ENCODE measurements at places on chromosomes 5 and 9. TPM values are rescaled to one million over a fixed set of nuclear protein-coding genes. Genes with fewer than 3 reads are reported as not detected.

GRCh38 chr5:172943283-172943841, 15.9 kb upstream of the RPL26L1 start:
- DNase-seq: no peak

Gene FOXD4
- total RNA-seq: not detected

DNA sequence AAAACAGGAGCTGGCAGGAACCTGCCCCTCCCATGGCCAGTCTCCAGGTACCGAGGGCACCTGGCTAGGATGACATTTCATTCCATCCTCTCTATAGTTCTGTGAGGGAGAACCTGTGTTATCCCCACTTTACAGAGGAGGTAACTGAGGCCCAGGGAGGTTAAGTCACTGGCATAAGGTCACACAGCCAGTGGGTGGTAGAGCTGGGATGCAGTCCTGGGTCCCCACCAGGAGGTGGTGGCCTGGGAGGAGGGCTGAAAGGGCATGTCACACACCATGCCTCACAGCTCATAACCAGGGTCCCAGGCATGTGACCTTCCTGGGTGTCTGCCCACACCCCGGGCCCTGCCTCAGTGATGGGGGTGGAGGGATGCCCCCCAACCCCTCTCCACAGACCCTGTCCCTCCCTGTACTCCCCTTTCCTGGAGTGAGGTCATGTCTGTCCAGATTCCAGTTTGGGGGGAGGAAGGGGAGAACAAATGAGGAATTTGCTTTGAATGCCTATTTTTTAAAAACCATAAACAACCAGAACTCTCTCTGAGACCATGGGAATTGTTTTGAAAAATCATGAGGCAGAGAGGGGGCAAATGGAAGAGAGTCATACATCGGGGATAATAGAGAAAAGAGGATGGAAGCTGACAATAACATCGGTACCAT, 77.7 kb upstream of the STXBP1 start:
- DNase-seq: no peak

GRCh38 chr9:108865037-108865436, 3.0 kb downstream of the ACTL7A start:
- DNase-seq: no peak

Gene TLX3
- not detected for total RNA-seq

Gene ADAMTS2
- total RNA-seq: 7.0 TPM

DNA sequence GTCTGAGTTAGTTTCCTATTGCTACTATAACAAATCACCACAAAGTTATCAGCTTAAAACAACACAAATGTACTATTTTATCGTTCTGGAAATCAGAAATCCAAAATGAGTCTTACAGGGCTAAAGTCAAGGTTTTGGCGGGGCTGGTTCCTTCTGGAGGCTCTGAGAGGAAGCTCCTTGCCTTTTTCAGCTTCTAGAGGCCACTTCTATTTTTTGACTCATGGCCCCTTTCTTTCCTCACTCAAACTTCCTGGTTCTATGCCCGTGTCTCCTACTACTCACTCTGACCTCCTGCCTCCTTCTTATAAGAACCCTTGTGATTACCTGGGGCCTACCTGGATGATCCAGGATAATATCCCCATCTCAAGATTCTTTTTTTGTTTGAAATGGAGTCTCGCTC, 48.2 kb downstream of the GABBR2 start:
- no peak for DNase-seq

Gene EQTN
- not detected for total RNA-seq

DNA sequence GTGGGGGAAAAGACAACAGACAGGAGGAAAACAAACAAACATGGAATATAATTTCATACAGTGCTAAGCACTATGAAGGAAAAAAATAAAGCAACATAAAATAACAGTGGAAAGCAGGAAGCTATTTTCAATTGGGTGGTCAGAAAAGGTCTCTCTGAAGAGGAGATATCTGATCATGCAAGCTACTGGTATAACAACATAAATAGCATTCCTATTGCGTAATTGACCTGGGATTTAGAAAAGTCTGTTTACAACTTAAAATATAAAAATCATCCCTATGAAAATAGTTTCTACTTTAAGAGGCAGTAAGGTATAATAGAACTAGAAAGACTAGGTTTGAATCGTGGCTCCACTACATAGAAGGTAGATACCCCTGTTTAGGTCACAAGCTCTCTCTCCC, 61.4 kb downstream of the FBXW11 start:
- DNase-seq: no peak

Gene PCDHGA1
- total RNA-seq: 0.38 TPM

DNA sequence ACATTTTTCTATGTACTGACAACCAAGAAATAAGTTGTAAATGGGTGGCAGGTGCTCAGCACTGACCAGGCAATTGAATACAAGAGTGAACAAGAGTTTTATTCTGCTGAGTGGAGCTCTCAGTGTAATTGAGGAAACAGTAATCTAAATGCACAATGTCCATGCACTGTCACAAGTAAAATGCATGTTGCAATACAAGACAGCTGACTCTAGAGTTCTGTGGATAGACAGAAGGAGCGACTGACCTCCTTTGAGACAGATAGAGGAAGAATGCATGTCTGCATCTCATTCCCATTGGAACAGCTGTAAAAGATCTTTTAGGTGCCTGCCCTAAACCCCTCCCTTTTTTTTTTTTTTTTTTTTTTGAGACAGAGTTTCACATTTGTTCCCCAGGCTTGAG, 299.0 kb downstream of the FBXL7 start:
- no peak for DNase-seq

DNA sequence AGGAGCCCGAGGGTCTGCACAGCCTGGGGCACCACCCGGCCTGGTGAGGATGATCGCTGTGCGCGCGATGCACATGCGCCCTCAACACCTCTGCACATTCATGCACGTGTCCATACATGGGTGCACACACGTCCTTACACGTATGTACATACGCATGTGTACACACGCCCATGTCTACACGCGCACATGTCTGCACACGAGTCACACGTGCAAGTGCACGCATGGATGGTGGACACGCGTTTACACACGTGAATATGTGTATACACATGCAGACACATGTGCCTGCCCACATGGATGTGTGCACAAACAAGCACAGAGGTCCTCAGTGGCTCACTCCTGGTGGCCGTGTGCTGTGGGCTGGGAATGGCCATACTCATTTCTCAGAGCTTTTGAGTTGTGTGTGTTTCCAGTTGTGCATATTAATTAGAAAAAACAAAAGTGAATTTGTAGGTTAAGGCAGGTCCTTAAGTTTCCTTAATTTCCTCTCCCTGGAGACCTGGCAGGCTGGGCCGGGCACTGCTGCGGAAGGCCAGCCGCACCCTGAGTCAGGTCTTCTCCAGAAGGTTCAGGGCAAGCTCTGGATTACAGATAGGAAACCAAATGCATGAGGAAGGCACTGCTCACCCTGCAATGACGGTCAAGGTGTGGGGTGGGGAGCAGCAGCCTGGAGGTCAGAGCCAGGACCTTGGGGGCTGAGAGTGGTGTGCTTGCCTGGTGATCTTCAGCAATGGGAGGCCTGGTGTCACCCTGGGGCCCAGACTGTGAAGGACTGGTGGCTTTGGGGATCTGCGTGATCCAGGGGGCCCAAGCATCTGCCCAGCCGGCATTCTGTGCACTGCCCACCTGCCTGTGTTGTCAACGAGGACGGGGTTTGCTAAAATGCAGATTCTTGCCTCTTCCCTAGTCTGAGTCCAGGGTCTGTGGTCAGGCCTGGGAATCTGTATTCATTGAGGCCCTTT, 1.3 kb upstream of the RNU6ATAC start:
- DNase-seq: no peak

DNA sequence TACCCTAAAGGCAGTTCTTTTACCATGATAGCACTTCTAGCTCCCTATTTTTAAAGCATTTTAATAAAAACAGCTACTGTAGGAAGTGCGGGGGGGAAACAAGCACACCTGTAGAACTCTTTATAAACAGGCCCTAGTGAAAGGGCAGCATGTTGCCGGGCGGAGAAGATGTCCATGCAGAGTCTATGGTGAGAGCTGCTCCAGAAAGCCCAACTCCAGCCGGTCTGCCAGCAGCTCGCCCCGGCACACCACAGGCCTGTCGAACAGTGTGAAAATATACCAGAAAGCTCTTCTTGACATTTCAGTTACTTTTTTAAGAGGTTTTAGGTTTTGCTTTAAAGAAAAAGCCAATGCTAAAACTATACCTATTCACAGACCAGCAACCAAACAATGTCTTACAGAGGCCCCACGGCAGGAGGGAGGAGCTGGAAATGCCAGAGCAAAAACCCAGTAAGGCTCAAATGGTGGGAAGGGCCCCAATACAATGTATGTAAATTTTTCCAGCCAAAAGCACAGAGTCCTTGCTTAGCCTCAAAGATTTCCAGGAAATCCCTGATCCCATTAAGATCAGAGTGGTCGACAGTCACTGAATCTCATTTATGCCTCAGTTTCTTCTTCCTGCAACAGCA, 121.2 kb downstream of the SAXO1 start:
- no peak for DNase-seq

DNA sequence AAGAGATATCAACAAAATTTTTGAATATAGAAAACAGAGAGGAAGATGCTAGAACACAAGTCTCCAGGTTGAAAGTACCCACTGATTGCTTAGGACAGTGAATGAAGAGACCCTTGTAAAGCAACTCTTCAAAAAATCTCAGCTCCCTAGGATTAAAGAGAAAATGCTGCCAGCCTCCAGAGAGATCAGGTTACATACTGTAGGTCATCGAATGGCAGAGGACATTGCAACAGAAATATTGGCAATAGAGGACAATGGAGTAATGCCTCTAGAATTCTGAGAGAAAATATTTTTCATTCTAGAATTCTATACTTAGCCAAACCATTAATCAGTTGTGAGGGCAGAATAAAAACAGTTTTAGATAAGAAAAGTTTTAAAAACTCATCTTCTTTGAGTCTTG, 43.1 kb upstream of the ELL2 start:
- DNase-seq: no peak

DNA sequence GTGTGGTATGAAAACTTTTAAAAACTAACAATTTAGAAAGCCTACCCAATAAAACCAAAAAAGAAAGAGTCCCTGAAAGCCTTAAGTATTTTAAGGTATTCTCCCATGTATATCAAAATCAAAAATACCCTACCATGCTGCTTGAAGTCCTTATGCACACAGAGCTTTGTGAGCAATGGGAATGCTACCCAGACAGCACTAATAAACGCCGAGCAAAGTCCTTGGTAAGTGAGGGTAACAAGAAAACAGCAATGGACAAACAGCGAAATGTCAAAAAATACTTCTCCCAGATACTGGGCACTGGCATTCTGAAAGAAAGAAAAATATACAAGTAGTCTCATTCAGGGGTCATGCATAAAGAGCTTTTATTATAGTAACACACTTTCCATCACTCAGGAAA, 27.4 kb downstream of the ERMP1 start:
- no peak for DNase-seq

GRCh38 chr5:65062469-65063083, 293.8 kb downstream of the CWC27 start:
- no peak for DNase-seq

DNA sequence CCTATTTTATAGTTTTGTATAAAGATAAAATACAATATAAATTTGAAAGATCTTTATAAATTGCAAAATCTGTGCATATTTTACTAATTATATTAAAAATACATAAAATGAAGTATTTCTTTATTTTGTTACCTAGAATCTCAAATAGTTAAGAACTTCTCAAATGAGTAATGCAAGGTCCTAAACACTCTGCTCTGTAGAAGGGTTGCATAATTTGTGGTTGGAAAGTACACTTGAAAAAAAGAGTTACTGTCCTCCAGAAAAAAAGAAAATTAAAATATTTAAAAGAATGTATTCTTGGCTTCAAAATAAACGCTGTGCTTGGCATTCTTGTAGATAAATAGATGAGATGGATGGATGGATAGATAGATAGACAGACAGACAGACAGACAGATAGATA, 428.8 kb upstream of the CDH6 start:
- DNase-seq: no peak

DNA sequence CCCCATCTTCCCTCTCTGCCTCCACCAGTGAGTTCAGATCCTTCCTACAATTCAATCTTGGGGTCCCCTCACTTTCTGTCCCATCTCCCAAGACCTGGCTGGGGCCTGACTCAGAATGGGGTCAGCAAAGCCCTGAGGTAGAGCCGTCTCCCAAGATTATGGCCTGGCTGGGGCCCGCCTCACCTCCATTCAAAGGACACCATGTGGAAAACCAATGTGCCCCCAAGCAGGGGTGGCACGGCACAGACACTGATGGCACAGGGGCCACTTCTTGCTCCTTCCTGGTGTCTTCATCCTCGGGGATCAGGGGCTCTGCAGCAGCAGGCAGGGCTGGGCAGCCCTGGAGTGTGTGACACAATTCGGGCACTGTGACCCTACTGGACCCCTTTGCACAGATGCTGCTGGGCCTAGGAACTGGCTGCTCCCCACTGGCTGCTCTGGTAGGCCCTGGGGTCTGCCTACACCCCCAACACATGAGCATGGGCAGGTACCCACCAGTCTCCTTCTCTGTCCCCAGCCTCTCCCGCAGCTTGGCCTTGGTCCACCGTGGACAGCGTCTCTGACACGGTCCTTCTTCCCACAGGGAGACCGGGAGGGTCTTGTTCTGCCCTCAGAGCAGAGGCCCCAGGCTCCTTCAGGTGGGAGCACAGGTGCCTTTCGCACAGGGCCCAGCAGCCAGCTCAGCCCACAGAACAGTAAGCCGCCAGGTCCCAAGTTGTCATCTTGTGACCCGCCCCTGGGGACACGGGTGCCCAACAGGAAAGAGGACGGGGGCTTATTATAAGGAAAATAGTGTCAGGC, 89.5 kb downstream of the ADAMTS2 start:
- DNase-seq: no peak

Gene CDKN2A
- total RNA-seq: 5.5 TPM

Gene PCDHGA12
- total RNA-seq: 2.4 TPM

Gene SPATA31C1
- not detected for total RNA-seq

Gene TEK
- 7.4 TPM for total RNA-seq

DNA sequence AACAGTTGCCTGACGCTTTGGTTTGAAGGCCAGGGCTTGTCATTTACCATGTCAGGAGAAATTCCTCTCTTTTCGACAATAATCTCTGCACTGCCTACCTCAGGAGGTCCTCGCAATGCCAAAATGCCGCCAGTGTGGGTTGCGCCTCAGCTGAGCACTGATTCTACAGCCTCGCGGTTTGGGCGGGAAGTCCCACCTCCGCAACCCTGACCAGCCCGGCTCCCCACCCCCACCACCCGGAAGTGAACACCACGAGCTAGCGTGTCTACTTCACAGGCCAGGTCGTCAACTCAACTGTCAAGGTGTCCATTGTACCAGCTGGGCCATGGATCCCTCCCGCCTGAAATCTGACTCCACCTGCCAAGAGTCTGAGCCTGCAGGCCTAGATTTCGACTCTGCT, at the start of gene TPD52L3:
TPD52L3 (plus strand) TSS at position 273 of the 400 bp plus-strand sequence. CDS start 221 bp downstream, outside the sequence.
- DNase-seq: no peak

- DNase-seq: no peak
These were observed at the start of gene DIRAS2 for GRCh38 chr9:90642570-90643539. DIRAS2 (minus strand) TSS chr9:90642824; CDS start chr9:90613827, 28,997 bp downstream.
